ENCODE measurements at places on chromosomes 12 and 14. TPM values are rescaled to one million over a fixed set of nuclear protein-coding genes. Genes with fewer than 3 reads are reported as not detected.

The BRMS1L gene
- polyA plus RNA-seq, result 11.1 TPM

The GDF3 gene
- not detected for polyA plus RNA-seq

The LYZ gene
- polyA plus RNA-seq, result 13.8 TPM

The EFCAB11 gene
- polyA plus RNA-seq, result 3.3 TPM

The SLC17A8 gene
- not detected for polyA plus RNA-seq

The MBD6 gene
- 11.4 TPM for polyA plus RNA-seq

The CLEC14A gene
- polyA plus RNA-seq, result 20.6 TPM

The ZC3H10 gene
- polyA plus RNA-seq, result 3.9 TPM

Data from heart left ventricle (tissue), 16 donors.